ENCODE measurements at places on chromosomes 7 and 10. TPM values are rescaled to one million over a fixed set of nuclear protein-coding genes. Genes with fewer than 3 reads are reported as not detected.

Gene TAF3
- 1.8 TPM for total RNA-seq

Gene ZNF853
- total RNA-seq, result 5.3 TPM

Gene CLCN1
- not detected for total RNA-seq

Gene CHN2
- 1.5 TPM for total RNA-seq

Gene HKDC1
- total RNA-seq, result 0.59 TPM

Gene FLNC
- 226 TPM for total RNA-seq

Gene MAT1A
- total RNA-seq, result not detected

Gene FBH1
- total RNA-seq, result 116 TPM

Gene PIP
- not detected for total RNA-seq

Gene OR2A12
- not detected for total RNA-seq

Gene MYL10
- not detected for total RNA-seq

Gene UPK3B
- total RNA-seq, result not detected

Gene GPR141
- not detected for total RNA-seq

Gene MACC1
- 0.05 TPM for total RNA-seq

Gene ZNF783
- 9.4 TPM for total RNA-seq

Gene RADIL
- 1.2 TPM for total RNA-seq

Data from smooth muscle cell of the umbilical artery (primary cell).